Upper lobe of right lung (tissue), 1 donor: ENCODE measurements at places on chromosomes 12 and 14. TPM values are rescaled to one million over a fixed set of nuclear protein-coding genes. Genes with fewer than 3 reads are reported as not detected.

POTEG gene
- not detected for total RNA-seq

DNA sequence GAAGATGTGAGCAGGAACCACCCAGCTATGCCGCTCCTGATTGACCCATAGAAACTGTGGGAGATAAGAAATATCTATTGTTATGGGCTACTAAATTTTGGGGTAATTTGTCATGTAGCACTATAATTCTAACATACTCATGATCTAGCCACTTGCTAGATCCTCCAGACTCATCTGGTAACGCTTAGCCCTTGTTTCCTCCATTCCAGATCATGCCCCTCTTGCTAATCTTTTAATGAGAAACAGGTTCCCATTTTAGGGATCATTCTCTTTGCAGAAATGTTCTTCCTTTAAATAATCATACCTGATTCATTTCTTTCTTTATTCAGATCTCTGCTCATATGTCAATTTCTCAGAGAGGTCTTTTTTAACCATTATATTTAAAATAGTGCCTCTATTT lies 3.8 kb upstream of the ARHGDIB start:
- DNase-seq = no peak
- H3K4me1 ChIP-seq = no peaks in the 10 kb centered on the region
- H3K36me3 ChIP-seq = no peaks in the 10 kb centered on the region
- H3K27me3 ChIP-seq = no peaks in the 10 kb centered on the region

GPR84 gene
- total RNA-seq = 0.96 TPM

DNA sequence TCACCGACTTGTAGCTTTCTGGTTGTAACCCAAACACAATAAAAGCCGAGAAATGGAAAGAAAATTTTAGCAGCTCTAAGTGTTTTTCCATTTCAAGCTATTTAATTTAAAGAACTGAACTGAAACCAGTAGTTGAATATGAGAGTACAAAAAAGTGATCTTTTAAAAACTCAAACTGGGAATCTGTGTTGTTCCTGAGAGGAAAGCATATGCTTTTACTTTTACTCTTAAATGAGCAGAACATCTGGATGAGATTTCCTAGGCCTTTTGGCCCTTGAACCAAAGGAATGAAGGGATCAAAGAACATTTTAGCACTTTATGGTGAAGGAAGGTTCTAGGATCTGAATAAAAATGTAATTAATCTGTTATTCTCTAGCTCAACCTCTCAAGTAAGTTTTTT lies 1.3 kb downstream of the KERA start:
- H3K27ac ChIP-seq = no peak overlapping the region
- no peaks in the 10 kb centered on the region for H3K27me3 ChIP-seq
- no peaks in the 10 kb centered on the region for H3K36me3 ChIP-seq
- no peaks in the 10 kb centered on the region for H3K4me1 ChIP-seq
- DNase-seq = no peak

DNA sequence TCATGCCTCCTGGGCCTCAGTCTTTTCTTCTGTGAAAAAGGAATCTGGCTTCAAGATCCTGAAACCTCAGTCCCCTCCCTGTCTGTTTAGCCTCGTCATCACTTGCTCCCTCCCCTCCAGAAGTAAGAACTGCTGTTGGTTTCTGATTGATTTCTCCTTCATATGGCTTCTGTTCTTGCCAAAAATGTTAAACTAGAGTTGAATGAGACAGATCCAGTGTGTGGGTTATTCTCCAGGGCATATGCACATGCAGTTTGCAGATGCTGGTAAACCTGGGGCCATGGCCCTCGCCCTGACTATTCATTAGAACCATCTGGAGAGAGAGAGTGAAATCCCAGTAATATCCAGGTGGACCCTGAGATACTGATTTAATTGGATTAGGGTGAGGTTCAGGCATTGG lies 175.1 kb downstream of the TMEM132C start:
- H3K27me3 ChIP-seq = no peaks in the 10 kb centered on the region
- no peaks in the 10 kb centered on the region for H3K36me3 ChIP-seq
- H3K27ac ChIP-seq = no peak overlapping the region
- H3K4me1 ChIP-seq = no peaks in the 10 kb centered on the region
- no peak overlapping the region for H3K4me3 ChIP-seq

RERGL gene
- 0.72 TPM for total RNA-seq

DNA sequence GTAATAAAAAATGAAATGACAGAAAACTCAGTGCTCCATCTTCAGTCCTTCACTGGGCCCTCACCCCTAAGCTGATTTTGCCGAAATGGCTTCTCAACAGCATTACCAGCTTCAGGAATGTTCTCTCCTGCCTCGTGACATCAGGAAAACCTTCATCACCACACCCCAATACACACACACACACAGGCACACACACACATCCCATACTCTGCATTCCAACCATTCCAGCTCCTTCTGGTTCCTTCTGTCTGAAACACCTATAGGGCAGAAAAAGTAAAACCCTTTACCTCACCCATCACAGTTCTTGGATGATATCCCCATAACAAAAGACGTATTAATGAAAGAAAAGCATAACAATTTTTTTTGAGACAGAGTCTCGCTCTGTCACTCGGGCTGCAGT lies 75.9 kb downstream of the CCDC60 start:
- H3K27me3 ChIP-seq = no peaks in the 10 kb centered on the region
- H3K4me1 ChIP-seq = peaks cover 12% of the 10 kb centered on the region
- DNase-seq = no peak
- no peaks in the 10 kb centered on the region for H3K36me3 ChIP-seq
- no peak overlapping the region for H3K4me3 ChIP-seq
- H3K27ac ChIP-seq = no peak overlapping the region

RERG gene
- 19.6 TPM for total RNA-seq

SYCP3 gene
- total RNA-seq = 0.64 TPM

PPP1R36 gene
- 0.46 TPM for total RNA-seq

ADIPOR2 gene
- 96.0 TPM for total RNA-seq

SSTR1 gene
- 9.2 TPM for total RNA-seq

DNA sequence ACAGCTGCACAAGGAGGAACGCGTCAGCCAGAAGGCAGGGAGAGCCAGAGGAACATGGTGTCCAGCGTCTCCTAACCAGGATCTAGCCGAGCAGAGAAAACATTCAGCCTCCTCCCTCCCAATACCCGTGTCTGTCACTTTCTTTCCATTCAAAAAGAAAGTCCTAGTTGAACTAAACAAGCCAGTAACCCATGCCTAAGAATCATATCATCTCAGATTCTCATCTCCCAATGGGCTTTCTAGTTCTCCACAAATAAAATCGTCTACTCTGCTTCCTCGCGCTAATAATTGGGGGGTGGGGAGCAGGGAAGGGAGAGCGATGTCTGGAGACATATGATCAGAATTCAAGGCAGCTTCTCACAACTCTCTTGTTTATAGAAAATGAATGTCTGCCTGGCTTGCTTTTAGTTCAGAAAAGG lies 7.4 kb downstream of the NKX2-1 start:
- H3K36me3 ChIP-seq = no peaks in the 10 kb centered on the region
- peak overlapping the region; percentile 91 for H3K27ac ChIP-seq
- no peaks in the 10 kb centered on the region for H3K4me1 ChIP-seq
- DNase-seq = no peak

SLC7A8 gene
- total RNA-seq = 49.8 TPM

SPIC gene
- not detected for total RNA-seq

- H3K27me3 ChIP-seq = no peaks in the 10 kb centered on the region
- H3K36me3 ChIP-seq = no peaks in the 10 kb centered on the region
- H3K4me3 ChIP-seq = peak overlapping the region; percentile 97
- no peak for DNase-seq
- peak overlapping the region; percentile 86 for H3K27ac ChIP-seq
- H3K4me1 ChIP-seq = peaks cover 28% of the 10 kb centered on the region
Observed at GRCh38 chr12:19440916-19441315, 1.6 kb downstream of the AEBP2 start.

DNA sequence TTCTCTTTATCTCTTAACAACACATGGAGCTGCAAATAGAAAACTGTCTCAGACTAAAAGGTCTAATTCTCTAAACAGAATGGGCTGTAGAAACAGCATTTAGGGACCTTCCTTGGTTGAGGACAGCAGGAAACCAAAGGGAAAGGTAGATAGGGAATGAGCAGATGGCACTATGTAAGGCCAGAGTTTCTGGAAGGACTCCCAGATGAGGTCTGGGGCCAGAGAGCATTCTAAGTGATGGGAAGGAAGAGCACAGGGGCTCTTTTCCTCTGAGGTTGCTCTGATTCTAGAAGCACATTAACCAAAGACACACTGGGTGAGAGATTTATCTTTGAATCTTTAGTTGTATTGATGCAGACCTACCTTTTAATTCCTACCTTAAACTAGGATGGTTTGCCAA lies 79.4 kb downstream of the TPH2 start:
- H3K27ac ChIP-seq = no peak overlapping the region
- no peaks in the 10 kb centered on the region for H3K27me3 ChIP-seq
- no peak for DNase-seq
- H3K4me3 ChIP-seq = no peak overlapping the region

- peaks cover 79% of the 10 kb centered on the region for H3K36me3 ChIP-seq
- no peak for DNase-seq
- no peak overlapping the region for H3K27ac ChIP-seq
- no peaks in the 10 kb centered on the region for H3K27me3 ChIP-seq
Observed at GRCh38 chr14:95119336-95119735, 38.0 kb downstream of the DICER1 start.

TRHDE gene
- total RNA-seq = 7.3 TPM

PMCH gene
- not detected for total RNA-seq

KIF26A gene
- 5.9 TPM for total RNA-seq

DNA sequence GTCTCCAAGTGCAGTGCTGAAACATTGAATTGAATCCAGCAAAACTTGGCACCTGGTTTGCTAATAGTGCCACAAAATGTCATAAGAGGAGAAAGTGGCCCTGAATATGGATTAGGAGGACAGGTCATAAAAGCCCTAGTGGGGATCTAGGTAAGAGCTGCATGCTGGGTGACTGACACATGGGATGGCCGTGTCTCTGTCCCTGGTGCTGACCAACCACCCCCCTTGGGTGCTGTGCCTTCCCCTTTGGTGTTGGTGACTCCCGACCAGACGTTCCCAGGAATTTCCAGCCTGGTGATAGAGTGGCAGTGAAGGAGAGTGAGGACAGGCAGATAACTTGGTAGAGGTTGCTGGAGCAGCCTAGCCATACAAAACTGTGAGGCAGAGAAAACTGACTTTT lies 142.8 kb downstream of the VRK1 start:
- no peak overlapping the region for H3K4me3 ChIP-seq
- H3K27me3 ChIP-seq = no peaks in the 10 kb centered on the region
- no peak for DNase-seq

DNA sequence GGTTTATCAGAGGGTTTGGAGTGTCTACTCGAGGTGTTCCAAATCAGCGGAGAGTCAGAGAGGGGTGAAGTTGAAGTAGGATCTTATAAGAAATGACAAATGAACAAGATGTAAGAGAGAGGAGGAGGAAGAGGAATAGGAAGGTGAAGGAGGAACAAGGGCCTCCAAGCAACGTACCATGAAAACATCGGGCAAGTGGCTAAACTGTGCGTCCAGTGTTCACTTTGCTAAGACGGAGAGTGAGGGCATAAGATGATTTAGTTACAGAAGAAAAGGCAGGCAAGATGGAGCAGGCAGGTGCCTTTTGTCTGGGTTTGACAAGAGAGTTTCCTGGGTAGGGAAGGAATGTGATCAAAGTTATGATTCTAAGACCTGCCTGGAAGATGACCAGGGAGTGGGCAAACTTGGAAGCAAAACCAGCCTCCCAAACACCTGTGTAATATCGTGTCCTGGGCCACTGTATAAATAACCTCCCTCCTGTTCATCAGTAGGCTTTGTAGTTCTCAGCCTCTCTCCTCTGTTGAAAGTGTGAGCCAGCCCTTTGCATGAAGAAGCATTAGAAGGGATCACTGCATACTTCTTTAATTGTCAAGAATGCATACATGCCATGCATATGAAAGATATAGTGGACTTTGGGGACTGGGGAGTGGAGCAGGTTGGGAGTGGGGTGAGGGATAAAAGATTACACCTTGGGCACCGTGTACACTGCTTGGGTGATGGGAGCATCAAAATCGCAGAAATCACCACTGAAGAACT lies 111.4 kb downstream of the ZFP36L1 start:
- H3K4me3 ChIP-seq = no peak overlapping the region
- no peaks in the 10 kb centered on the region for H3K36me3 ChIP-seq
- H3K27me3 ChIP-seq = no peaks in the 10 kb centered on the region
- peak overlapping the region; percentile 78 for H3K27ac ChIP-seq

ACSM4 gene
- not detected for total RNA-seq

GRCh38 chr12:49503674-49504180 lies 35.1 kb upstream of the KCNH3 start:
- no peak for DNase-seq
- peak overlapping the region; percentile 13 for H3K27ac ChIP-seq
- no peaks in the 10 kb centered on the region for H3K4me1 ChIP-seq
- H3K36me3 ChIP-seq = no peaks in the 10 kb centered on the region

DNA sequence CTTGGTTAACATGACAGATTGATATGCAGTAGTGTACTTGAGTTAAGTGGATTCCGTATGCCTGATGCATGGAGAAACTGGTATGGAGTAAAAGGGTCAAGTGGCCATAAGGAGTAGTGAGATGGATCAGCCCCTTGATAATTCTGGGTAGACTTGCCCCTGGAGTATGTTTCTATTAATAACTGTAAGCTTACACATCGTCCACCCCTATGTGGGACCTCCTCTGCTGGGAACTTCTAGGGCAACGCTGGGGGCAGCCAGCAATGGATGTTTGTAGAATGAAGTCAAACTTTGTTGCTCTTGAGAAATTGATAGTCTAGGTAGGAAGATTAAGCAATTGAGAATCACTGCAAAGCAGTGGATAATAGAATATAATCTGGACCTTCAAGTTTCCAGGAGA lies 3.5 kb downstream of the C12orf75 start:
- H3K4me3 ChIP-seq = no peak overlapping the region
- H3K27me3 ChIP-seq = no peaks in the 10 kb centered on the region
- H3K36me3 ChIP-seq = no peaks in the 10 kb centered on the region
- DNase-seq = no peak

SLC2A14 gene
- not detected for total RNA-seq

- no peak for DNase-seq
- H3K27me3 ChIP-seq = no peaks in the 10 kb centered on the region
Observed at GRCh38 chr12:112418273-112418607, 507 bp upstream of the PTPN11 start.

GRCh38 chr12:4829161-4829792 lies 80.4 kb upstream of the KCNA1 start:
- peaks cover 15% of the 10 kb centered on the region for H3K27me3 ChIP-seq
- DNase-seq = no peak
- H3K4me1 ChIP-seq = no peaks in the 10 kb centered on the region
- H3K36me3 ChIP-seq = no peaks in the 10 kb centered on the region
- H3K27ac ChIP-seq = no peak overlapping the region

DNA sequence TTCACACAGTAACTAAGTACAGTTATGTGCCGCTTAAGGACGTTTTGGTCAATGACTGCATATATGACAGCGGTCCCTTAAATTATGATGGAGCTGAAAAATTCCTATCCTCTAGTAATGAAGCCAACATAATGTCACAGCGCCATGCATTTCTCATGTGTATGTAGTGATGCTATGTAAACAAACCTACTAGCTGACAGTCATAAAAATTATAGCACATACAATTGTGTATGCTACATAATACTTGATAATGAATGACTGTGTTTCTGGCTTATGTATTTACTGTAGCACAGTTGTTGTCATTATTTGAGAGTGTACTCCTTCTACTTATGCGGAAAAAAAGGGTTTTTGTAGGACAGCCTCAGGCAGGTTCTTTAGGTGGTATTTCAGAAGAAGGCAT lies 99.7 kb downstream of the DACT1 start:
- no peaks in the 10 kb centered on the region for H3K36me3 ChIP-seq
- no peaks in the 10 kb centered on the region for H3K27me3 ChIP-seq
- H3K4me3 ChIP-seq = no peak overlapping the region
- peaks cover 6% of the 10 kb centered on the region for H3K4me1 ChIP-seq
- H3K27ac ChIP-seq = no peak overlapping the region
- no peak for DNase-seq
